ENCODE measurements at places on chromosomes 6 and 20.
A peak's percentile ranks its signal among the peaks of the same experiment; 100 is the strongest.

GRCh38 chr20:58691773-58692578 is 624 bp upstream of the NPEPL1 start:
- peak; percentile 86 for DNase-seq

- DNase-seq = peak; percentile 32
These were observed 13.1 kb downstream of the PSMB9 start for GRCh38 chr6:32867022-32867477.

GRCh38 chr6:6346427-6347023 is 26.1 kb upstream of the F13A1 start:
- DNase-seq = peak; percentile 21

- peak; percentile 47 for DNase-seq
These were observed 39.9 kb downstream of the SLC52A3 start for GRCh38 chr20:728256-728944.

DNA sequence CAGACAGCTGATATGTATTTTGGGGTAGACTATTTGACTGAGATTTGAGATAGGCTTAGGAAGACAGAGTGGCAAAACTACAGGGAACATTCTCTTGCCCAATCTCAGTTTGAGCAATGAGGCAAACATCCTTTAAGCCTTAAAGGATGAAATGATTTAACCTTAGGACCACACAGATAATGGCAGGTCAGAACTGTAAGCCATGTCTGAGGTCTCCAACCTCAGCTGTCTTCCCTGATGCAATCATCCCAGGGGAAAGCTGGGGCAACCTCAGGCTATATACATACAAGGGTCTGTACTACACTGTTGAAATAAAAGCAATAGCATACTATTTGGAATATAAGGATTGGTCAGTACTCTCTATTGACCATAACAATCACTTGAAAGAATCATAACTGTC is 83.8 kb upstream of the NUP153 start:
- no peak for DNase-seq

DNA sequence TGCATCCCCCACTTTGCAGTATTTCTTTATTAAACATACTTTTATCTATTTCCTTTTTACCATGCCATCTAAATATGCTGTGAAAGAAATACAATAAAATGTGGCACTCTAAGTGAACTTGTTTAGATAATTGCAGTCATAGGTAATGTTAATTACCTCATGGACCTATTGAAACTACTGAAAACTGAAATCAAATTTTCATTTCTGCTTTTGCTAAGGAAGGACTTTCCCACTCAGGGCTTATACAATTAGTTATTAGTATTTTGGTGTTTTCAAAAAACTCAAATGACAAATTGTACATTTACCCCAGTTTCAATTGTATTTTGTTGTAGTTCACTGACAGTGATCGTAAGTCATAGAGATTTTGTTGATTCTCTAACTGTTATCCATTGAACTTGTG is 88.4 kb downstream of the ID4 start:
- no peak for DNase-seq

DNA sequence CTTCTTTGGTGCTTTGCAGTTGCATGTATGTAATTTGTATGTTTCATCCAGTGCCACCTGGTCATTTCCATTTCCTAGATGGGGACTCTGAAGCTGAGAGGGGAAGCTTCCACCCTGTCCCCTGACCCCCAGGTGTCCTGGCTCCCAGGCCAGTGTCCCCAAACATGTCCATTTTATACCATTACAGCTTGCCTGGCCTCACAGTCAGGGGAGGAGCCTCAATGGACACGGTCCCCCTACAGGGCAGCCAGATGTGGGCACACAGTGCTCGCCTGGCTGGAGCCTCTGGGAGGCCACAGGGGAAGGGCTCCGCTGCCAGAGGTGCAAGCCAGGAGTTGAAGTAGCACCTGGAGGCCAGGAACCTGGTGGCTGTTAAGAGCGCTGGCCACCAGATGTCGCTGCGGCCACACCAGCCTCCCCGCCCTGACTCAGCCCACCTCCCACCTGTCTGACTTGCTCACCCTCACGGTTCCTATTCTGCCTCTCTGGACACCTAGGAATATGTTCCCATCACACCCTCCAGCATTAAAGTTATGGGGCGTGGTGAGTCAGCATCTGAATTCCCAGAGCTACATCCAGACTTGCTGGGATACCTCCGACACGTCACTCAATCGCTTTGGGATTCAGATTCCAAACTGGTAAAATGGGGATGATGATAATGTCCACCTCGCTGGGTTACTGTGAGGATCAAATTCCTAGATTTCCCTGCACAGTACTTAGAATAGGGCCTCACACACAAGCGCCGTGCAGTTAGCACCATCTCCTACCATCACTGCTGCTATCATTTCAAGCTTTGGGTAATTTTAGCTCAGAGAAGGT is 107.4 kb downstream of the SULF2 start:
- peak; percentile 18 for DNase-seq

GRCh38 chr6:132570221-132570777 is at the start of gene TAAR6:
Gene TAAR6, plus strand, starts transcription at chr6:132570322. Its CDS starts 0 bp downstream, at chr6:132570322.
- DNase-seq = no peak

DNA sequence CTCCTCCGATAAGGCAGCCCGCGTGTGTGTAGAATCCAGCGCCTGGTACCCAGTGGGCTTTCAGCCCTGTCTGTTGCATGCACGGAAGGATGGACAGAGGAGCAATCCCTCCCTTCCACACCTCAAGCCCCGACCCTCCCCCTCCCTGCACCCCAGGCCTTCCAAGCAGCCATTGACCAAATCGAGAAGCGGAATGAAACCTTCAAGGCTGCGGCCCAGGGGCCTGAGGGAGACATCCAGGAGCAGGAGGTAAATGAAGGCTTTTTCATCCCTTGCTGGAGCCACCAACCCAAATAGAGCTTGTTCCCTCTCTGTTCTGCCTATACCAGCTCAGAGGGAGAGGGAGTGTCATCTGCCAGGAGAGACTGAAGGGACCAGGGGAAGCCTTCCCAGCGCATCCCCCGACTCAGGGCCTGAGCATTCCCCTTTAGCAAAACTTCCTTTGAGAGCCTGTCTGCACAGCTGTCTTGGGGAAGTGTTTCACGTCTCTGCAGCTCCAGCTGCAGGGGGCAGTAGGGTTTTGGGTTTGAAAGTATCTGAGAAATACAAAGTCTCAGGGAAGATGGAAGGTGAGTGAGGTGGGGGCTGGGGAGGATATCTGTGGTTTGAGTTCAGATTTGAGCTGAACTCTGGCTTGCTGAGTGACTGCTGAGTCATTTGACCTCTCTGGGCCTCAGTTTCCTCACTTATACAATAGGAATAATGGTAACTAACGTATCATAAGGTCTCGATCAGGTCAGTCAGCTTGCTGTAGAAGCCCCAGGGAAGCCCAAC is 16.1 kb downstream of the FGD2 start:
- DNase-seq = no peak

- DNase-seq = no peak
These were observed 69.8 kb upstream of the RALGAPA2 start for GRCh38 chr20:20782231-20782630.

- DNase-seq = no peak
These were observed 25.8 kb upstream of the MTRF1L start for GRCh38 chr6:153028286-153028685.

GRCh38 chr6:103367212-103367611 is 1492.5 kb downstream of the HACE1 start:
- DNase-seq = no peak

GRCh38 chr6:137734875-137735182 is 132.2 kb upstream of the TNFAIP3 start:
- DNase-seq = peak; percentile 97

GRCh38 chr20:6213311-6213710 is 90.5 kb upstream of the FERMT1 start:
- DNase-seq = no peak

Data from inflammatory macrophage treated with lipopolysaccharide for 4 hours (primary cell).